GM12865 (cell line): ENCODE measurements at places on chromosomes 2 and 18.

DNA sequence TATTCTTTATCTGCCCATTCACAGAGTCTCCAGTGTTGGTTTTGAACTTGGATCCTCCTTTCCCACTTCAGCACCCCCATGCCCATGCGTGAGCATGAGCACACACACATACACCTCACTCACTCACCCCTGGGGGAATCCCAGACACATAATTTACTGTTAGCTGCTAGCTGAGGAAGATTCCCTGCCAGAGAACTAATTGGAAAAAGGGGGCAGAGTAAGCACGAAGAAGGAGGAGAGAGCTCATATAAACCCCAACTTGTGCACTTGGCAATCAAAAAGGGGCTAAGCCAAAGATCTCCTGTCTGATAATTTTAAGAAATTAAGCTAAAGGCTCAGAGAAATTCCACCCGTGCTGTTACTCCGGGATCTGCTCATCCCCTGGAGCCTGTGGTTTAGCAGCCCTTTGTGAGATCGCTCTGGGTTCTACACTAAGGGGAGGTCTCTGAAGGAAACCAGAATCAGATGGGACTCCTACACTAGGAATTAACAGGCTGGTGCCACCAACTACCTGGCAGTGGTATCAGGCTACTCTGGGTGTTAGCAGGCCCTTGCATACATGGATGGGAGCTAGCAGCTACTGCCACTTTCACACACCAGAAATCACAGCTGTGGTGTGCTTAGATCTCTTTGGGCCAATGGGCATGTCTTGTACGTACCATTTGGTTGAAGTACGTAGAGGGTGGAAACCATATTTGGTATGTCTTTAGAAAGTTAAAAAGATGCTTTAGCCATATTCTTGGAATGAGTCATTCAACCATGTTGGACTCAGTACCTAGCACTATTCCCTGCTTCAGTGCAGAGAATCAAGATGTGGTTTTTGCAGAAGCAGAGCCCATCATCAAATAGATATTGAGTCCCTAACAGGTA lies 95.6 kb upstream of the SLC14A2 start:
- DNase-seq = no peak

DNA sequence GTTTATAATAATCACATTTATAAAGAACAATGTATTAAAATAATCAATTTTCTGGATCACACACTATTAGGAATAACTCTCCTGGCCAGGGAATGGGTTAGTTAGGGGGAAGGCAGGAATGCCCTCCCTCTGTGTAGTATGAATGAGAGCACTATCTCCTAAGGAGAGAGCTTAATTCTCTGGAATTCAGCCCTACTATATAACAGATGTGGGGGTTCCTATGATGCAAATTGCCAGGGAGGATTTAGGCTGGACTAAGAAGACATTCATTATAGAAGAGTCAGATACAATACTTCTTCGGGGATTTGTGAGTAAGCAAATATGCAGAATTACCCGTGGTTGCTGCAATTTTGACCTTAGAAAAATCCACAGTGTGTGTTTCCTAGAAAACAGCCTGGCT lies 250.1 kb upstream of the VRK2 start:
- no peak for DNase-seq

GRCh38 chr18:35753306-35753910 lies 171.9 kb downstream of the GALNT1 start:
- no peak for DNase-seq

DNA sequence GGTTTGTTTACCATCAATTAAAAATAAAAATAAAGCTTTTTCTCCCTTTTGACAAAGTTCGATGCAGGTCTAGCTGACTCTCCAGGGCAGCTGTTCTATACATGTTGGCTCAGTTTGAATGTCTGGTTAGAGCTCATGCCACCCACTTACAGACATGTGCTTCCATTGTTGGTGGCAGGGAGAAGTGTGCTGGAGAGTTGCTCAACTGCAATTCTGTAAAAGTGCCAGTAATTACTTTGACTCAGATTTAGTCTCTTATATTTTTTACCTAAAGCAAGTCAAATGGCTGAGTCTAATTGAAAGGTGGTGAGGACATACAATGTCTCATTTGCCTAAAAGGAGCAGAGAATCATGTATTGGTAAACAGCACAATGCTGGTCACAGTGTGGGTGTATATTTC lies 609.1 kb upstream of the SYT4 start:
- no peak for DNase-seq

DNA sequence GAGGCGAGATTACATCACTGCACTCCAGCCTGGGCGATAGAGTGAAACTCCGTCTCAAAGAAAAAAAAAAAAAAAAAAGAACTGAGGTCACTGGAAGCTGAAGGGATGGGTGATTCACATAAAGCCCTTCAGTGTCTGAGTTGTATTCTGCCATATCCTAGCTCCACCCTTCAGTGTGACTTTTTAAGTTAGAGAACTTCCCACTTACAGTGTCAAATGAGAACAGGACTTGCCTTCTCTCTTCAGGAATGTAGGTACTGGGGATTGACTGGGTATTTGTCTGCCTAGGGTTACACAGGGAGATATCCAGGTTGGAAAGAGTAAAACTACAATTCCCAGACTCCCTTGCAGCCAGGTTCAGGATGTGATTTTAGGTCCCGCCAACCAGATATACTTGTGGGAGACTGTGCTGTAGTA lies 37.9 kb downstream of the EHD3 start:
- no peak for DNase-seq

DNA sequence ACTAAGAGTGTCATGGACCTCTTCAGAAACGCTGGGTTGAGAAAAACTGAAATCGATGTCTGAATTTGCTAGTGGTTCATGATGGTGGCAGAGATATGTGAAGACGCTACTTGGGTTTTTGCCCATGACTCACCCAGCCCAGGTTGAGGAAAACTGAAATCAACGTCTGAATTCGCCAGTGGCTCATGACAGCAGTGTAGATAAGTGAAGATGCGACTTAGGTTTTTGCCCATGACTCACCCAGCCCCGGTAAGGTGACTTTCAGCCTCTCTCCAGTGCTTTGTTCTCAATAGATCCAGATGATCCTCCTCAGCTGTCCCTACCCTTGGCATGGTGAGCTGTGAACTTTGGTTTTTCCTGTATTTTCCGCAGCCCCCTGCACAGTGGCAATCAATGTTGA lies 105.3 kb upstream of the SIX3 start:
- DNase-seq = peak; percentile 85

DNA sequence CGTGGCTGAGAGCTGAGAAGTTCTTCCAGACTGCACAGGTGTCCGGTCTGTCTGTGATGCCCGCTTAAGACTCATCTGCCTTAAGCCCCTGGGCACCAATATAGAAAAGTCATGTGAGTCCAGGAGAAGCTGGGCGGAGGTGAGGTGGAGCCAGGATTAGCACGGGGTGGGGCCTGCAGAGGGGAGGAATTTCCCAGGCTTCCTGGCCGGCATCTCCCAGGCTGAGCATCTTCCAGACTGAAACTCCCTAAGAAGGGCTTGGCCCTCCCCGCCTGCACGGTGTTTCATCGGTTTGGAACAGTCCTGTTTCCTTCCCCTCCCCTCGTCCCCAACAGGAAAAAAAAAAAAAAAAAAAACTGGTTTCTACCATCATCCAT lies 270.3 kb downstream of the ATAD2B start:
- no peak for DNase-seq

GRCh38 chr2:232652505-232652851 lies 19.1 kb downstream of the EFHD1 start:
- no peak for DNase-seq

DNA sequence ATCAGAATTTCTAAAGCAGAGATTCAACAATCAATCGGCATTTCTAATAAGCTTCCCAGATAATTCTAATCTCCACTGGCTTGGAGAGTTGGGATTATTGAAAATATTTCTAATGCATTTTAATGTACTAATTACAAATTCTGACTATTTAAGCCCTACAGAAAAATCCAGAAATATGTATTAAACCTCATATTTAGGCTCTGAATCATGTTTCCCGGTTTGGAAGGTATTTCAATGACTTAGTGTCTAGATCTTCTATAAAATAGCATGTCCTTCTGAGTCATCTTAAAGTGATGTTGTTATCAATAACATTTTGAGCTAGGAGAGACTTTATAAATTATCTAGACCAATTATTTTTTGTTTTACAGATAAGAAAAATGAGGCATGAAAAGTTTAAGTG lies 258.8 kb upstream of the NRXN1 start:
- no peak for DNase-seq

DNA sequence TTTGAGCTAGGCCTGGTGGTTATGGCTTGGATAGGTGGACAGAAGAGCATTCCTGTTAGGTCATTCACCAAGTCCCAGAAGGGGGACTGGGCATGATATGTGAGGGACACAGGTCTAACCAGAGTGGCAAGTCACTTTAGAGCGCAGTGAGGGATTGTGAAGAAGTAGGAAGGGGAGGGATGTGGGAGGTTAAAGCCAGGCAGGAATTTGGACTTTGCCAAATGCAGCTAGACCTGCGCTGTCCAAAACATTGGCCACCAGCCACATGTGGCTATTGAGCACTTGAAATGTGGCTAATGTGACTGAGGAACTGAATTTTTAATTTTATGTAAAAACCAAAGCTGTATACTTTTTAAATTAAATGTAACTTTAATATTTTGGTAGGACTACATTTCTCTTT lies 23.7 kb downstream of the GCKR start:
- DNase-seq = no peak

DNA sequence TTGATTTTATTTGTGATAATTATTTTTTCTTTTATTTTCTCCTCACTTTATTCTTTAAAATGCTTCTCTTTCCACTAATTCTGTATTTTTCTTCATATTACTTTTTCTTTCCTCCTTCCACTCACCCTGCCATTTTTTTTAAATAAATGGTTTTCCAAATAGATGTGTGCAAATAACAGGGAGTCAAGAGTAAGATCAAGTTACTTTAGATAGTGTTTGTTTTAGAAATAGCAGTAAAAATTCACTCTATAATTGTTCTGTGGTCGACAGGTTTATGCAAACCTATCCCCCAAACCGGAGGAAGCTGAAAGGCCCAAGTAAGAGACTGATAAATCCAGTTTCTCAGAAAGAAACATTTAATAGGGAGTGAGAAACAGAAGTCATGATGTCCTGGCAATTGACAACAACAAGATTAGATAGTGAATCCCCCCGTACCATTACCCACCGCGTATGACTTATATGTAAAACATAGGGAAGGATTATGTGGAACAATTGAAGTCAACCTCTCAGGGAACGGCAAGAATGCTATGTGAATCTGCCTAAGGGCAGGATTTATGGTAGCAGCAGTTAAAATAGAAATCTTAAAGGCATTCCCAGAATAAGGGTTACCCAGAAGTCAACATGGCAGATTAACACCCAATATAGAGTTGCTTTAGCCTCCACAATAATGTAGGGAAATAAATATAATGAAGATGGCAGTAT lies 75.5 kb downstream of the KYNU start:
- DNase-seq = no peak

- DNase-seq = no peak
Measured at GRCh38 chr2:120269076-120269744, 16.6 kb downstream of the RALB start.

DNA sequence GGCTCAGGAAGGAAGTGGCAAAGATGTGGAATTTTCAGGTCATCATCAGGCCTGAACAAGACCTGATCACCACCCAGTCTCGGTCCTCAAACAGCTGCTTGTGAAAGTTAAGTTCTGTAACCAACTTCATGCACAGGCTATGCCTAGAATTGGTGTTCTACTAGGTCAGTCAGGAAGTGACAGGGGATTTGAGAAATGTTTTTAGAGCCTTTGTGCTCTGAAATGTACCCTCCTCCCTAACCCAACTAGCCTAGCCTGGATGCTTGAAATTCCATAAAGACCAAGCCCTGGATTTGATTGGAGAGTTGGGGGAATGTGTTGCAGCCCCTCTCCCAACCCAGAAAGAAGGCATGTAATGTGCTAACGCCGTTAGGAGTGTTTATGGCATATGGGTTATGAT lies 63.3 kb downstream of the TGOLN2 start:
- no peak for DNase-seq

GRCh38 chr2:3428577-3428976 lies 49.1 kb downstream of the TRAPPC12 start:
- no peak for DNase-seq

DNA sequence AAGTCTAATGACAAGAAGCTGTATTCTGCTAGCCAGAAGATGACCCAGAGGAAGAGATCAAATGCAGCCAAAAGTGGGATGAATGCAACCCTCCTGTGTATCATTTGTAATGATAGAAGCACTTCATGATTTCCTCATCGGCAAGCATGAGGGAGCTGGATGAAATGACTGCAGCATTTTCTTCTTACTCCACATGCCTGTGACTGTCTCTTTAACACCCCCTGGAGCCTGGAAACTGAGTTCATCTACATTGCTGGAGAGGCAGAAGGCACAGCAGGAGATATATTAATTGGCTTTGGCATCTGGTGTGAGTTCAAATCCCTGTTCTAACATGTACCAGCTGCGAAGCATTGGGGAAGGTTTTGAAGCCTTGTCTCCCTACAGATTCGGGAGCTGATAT lies 37.7 kb downstream of the ID2 start:
- DNase-seq = no peak

GRCh38 chr2:207933396-207934065 lies 91.8 kb downstream of the PLEKHM3 start:
- no peak for DNase-seq

- DNase-seq = no peak
Measured at GRCh38 chr18:72342933-72343332, 201.2 kb downstream of the CBLN2 start.

DNA sequence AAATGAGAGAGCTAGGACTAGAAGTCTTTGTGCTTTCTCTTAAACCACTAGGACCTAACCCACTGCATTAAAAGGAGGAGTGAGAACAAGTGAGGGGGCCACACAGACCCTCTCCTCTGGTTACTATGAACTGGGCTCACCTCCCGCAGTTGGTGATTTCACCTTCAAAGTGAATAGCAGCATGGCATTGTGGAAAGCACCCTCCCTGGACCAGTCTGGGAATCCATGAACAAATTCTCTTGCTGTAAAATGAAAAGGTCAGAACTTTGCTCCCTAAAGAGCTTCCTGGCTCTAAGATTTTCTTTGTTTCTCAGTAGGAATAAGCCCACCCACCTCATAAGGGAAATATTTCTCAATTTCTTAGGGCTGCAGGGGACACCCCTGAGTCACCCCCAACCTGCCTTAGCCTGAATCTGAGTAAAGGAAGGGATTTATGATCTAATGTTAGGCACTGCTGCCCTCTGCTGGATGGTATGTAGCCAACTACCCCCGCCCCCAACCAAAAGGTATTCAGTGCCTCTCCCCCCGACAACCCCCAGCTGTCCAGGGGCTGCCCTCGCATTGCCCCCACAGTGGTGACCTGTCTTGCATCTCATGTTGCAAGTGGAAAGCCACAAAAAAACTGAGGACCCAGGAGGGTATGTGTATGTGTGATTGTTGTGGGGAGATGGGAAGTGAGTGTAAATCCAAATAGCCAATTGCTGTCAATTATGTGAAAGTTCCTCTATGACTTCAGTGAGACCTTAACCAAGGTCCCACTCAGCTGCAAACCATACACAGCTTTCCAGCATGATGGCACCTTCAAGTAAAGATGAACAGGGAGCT lies 230.9 kb upstream of the SLC14A2 start:
- DNase-seq = peak; percentile 65
